T-helper 1 cell (primary cell): ENCODE measurements at places on chromosomes 1 and 21.

- DNase-seq: no peak
Observed at GRCh38 chr21:38989379-38989744, 183.6 kb downstream of the ETS2 start.

GRCh38 chr1:24201941-24202440 is 14.9 kb upstream of the IFNLR1 start:
- DNase-seq: no peak

- no peak for DNase-seq
Observed at GRCh38 chr1:34478515-34479076, 276.3 kb upstream of the GJB5 start.

DNA sequence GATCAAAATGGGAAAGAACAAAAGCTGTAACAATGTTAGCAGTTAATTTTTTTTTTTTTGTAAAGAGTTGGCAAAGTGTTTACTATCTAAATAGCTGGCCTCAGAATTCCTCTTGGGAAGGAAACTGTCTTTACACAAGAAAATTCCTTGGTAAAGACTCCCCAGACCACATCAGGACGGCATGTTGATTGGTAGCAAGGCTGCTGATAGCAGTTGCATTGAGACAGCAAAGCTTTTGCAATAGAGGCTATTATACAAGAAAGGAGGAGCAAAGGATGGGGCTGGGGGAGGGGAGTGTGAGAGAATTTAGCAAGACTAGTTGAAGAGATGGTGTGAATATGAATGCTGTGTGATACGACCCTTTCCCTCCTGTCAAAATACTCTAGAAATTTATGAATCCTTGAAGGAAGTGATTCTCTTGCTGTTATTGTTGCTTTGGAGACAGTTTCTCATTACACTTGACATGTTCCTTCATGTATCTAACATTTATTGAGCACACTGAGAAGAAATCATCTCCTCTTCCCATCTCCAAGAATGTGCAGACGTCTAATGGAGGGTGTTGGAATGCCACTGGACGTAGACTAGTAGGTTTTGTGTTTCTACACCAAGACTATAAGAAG is 355.6 kb downstream of the SIPA1L2 start:
- DNase-seq: no peak

DNA sequence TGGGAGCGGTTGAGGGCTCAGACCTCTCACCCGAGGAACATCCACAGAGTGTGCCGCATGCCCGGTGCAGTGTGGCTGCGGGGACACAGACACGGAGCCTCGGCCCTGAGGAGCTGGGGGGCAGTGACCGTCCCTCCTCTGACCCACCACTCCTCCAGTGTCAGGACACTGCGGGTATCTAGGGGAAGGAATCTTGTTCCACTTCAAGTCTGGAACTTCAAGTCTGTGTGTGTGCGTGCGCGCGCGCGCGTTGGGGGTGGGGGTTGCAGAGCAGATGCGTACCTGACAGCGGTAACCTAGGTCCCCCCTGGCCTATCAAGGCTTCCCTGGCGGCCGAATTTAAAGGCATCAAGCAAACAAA is 17.3 kb downstream of the PCSK9 start:
- DNase-seq: no peak

GRCh38 chr1:159902541-159902940 is 2.6 kb upstream of the CFAP45 start:
- DNase-seq: no peak

- no peak for DNase-seq
Observed at GRCh38 chr1:153032677-153033308, 1.8 kb downstream of the SPRR1B start.

GRCh38 chr1:39672551-39672947 is 642 bp upstream of the NT5C1A start:
- DNase-seq: no peak

DNA sequence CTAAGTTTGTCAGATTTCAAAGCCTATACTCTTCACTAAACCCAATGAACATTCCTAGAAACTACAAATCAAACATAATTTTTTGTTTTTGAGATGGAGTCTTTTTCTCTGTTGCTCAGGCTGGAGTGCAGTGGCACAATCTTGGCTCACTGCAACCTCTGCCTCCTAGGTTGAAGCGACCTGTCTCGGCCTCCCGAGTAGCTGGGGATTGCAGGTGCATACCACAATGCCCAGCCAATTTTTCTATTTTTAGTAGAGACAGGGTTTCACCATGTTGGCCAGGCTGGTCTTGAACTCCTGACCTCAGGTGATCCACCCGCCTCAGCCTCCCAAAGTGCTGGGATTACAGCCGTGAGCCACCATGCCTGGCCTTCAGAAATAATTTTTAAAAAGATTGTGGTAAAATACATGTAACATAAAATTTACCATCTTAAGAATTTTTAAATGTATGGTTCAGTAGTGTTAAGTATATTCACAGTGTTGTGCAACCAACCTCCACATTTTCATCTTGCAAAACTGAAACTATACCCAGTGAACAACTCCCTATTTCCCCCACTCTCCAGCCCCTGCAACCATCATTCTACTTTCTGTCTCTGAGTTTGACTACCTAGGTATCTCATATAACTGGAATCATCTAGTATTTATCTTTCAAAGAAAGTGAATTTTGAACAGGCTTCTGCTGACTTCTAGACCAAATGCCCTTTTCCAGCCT is 2.7 kb upstream of the CFAP141 start:
- no peak for DNase-seq

DNA sequence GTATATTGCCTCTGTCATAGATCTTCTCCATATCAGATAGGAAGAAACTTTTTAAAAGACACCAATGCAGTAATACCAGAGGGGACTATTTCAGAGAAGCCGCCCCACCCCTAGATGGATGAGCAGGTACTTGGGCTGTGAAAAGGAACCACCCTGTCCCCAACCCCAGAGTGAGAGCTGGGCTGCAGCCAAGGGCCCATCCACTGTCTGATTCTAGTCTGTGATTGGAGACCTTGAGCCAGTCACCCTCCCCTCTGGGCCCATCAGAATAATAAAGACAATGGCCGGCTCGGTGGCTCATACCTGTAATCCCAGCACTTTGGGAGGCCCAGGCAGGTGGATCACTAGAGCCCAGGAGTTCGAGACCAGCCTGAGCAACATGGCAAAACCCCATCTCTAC is 5.0 kb downstream of the CLEC20A start:
- DNase-seq: no peak

- DNase-seq: no peak
Observed at GRCh38 chr21:45532826-45533360, 9.3 kb downstream of the SLC19A1 start.

GRCh38 chr1:32883338-32884031 is 2.8 kb upstream of the HPCA start:
- DNase-seq: no peak

DNA sequence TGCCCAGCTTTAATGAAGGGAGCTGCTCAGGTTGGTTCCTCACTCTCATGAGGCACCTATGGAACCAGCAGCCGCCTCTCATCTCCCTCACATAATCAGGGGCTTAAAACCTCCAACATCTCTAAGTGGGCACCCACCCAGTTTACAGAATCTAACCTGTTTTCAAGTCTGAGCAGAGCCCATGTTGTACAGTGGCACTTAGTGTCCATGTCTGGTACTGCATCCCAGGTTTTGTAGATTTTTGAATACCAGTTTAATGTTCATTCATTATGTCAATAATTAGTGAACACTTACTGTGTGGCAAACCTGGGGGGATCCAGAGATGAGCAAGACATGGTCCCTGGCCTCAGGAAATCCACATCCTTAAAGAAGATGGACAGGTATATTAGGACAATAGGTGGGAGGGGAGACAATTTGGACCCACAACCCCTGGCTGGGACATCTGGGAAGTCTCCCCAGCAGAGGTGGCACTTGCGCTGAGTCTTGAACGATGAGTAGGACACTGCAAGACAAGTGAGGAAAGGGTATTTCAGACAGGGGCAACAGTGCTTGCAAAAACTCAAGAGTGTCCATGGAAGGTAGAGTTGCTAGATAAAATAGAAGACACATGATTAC is 83.3 kb downstream of the LACTBL1 start:
- DNase-seq: no peak

- no peak for DNase-seq
Observed at GRCh38 chr1:201259476-201260235, 23.6 kb upstream of the PKP1 start.

DNA sequence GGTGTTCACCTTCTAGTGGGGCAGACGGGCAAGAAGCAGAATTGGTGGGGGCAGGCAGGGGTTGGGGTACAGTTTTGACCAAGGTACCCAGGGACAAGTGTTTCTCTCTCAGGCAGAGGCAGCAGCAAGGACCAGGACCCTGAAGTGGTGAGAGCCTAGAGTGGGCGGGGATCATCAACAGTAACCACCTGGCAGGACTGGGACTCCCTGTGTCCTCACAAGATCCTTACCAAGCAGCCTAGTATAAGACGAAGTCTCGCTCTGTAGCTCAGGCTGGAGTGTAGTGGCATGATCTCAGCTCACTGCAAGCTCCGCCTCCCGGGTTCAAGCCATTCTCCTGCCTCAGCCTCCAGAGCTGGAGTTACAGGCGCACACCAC is 3.2 kb upstream of the NADK start:
- no peak for DNase-seq

- DNase-seq: no peak
Observed at GRCh38 chr1:225940385-225941151, 452 bp downstream of the LEFTY2 start.

DNA sequence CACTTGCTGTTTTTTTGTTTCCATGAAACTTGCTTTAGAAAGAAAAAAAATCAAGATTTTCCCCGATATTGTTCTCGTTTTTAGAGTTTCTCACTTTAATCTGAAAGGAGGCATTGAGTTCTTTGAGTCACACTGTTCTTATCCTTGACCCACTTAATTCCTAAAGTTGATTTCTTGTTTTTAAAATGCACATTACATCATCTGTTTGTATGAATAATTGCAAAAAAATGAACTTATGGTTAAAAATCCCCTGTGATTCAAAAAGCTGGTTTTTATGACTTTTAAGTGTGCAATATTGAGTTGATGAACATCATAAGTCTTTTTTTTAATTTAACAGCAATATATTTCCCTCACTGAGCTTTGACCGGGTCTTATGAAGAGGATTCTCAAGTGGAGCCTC is 131.6 kb downstream of the SNX7 start:
- no peak for DNase-seq

GRCh38 chr1:1763657-1764621 is 14.3 kb downstream of the NADK start:
- no peak for DNase-seq
